Chondrocyte (in vitro differentiated cells): ENCODE measurements at places on chromosomes 7 and 10. TPM values are rescaled to one million over a fixed set of nuclear protein-coding genes. Genes with fewer than 3 reads are reported as not detected.

The MAGI2 gene
- 5.8 to 11.8 TPM (median 6.0 TPM) in 3 replicates for total RNA-seq

The RAMP3 gene
- total RNA-seq, result not detected in 3 replicates

The SLC18A3 gene
- total RNA-seq, result not detected in 3 replicates

DNA sequence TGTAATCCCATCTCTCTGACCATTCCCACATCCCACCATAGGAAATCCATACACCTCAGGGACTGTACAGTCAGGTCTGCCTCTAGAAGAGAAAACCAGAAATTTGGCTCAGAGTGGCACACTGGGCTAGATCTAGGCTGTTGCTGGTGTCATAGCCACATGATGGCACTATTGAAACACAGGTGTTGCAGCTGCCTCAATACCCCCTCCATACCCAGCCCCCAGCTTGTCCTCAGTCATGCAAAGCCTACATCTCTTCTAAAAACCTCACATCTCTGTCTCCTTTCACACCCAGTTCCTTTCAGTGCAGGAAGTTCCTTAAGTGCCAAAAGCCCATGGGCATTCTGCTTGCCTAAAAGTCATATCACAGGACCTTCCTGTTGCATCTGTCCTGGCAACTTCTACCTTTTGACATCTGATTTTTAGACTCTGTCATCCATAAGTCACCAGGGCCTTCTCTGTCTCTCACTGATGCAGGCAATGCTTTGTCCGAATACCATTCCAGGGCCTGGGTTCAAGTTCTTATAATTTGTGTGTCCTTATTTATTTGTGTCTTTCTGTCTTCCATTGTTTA lies 27.0 kb upstream of the HIBADH start:
- no peak overlapping the region for H3K4me3 ChIP-seq
- no peaks in the 10 kb centered on the region for H3K4me1 ChIP-seq
- H3K27me3 ChIP-seq, result no peaks in the 10 kb centered on the region
- DNase-seq, result no peak
- H3K36me3 ChIP-seq, result no peaks in the 10 kb centered on the region

- no peaks in the 10 kb centered on the region for H3K4me1 ChIP-seq
- H3K27me3 ChIP-seq, result peaks cover 10% of the 10 kb centered on the region
- H3K27ac ChIP-seq, result no peak overlapping the region
- H3K4me3 ChIP-seq, result no peak overlapping the region
- H3K36me3 ChIP-seq, result no peaks in the 10 kb centered on the region
These were observed 26.5 kb upstream of the VSIR start for GRCh38 chr10:71799608-71800453.

DNA sequence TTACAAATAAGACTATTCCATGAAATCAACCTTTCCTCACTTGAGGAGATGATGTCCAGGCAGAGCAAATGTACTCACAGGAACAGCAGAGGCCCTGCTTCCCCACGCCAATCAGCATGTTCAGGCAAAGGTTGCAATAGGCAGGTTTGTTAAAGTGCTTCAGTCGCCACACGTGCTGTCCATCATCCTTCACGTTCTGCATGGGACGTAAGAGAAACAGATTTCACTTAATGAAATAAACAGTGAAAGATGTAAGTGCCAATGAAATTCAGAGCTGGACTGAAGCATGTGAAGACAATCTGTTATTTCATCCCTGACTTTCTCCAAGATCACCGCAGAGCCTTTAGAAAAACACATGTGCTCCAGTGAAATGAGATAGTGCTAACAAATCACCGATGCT lies 217.4 kb downstream of the DGKB start:
- no peaks in the 10 kb centered on the region for H3K36me3 ChIP-seq
- H3K27me3 ChIP-seq, result no peaks in the 10 kb centered on the region
- H3K4me1 ChIP-seq, result peaks cover 22% of the 10 kb centered on the region
- H3K4me3 ChIP-seq, result no peak overlapping the region

DNA sequence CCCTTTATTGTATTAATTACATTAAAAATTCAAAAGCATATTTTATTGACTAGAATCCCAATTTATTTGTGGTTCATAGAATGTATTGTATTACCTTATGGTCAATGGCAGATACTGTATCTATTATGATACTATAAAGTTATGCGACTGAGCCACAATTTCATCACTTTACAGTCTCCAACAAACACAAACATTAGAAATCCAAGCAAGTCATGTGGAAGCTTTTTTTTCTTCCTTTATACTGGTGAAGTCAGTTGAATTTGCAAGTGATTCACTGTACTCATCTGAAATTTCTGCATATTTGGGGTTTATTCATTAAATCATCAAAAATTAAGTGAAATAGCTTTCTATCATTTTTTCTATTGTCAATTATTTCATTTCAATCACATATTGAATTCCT lies 54.3 kb downstream of the BMPER start:
- DNase-seq, result no peak
- H3K27me3 ChIP-seq, result no peaks in the 10 kb centered on the region
- H3K27ac ChIP-seq, result no peak overlapping the region
- no peaks in the 10 kb centered on the region for H3K4me1 ChIP-seq
- H3K36me3 ChIP-seq, result no peaks in the 10 kb centered on the region

GRCh38 chr7:36862771-36863261 lies 138.5 kb upstream of the AOAH start:
- no peak overlapping the region for H3K4me3 ChIP-seq
- peaks cover 2% of the 10 kb centered on the region for H3K27me3 ChIP-seq
- DNase-seq, result no peak
- H3K4me1 ChIP-seq, result no peaks in the 10 kb centered on the region

DNA sequence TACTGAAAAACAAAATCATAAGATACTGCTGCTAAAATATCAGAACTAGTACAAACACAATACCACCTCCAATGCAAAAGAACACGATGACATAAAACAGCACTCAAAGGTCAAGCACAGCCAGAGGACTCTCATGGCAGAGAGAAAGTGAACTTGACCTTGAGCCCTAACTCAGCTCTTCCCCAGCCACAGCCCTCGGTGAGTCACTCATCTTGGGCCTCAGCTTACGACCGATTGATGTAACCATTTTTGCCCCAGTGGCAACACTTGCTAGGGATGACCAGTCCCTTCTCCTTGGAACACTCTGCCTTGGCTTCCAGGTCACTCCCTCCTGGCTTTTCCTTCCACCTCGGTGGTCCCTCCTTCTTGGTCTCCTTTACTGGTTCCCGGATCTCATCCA lies 77.8 kb downstream of the JAZF1 start:
- H3K4me1 ChIP-seq, result peaks cover 53% of the 10 kb centered on the region
- no peak for DNase-seq
- H3K27ac ChIP-seq, result no peak overlapping the region
- H3K27me3 ChIP-seq, result no peaks in the 10 kb centered on the region

DNA sequence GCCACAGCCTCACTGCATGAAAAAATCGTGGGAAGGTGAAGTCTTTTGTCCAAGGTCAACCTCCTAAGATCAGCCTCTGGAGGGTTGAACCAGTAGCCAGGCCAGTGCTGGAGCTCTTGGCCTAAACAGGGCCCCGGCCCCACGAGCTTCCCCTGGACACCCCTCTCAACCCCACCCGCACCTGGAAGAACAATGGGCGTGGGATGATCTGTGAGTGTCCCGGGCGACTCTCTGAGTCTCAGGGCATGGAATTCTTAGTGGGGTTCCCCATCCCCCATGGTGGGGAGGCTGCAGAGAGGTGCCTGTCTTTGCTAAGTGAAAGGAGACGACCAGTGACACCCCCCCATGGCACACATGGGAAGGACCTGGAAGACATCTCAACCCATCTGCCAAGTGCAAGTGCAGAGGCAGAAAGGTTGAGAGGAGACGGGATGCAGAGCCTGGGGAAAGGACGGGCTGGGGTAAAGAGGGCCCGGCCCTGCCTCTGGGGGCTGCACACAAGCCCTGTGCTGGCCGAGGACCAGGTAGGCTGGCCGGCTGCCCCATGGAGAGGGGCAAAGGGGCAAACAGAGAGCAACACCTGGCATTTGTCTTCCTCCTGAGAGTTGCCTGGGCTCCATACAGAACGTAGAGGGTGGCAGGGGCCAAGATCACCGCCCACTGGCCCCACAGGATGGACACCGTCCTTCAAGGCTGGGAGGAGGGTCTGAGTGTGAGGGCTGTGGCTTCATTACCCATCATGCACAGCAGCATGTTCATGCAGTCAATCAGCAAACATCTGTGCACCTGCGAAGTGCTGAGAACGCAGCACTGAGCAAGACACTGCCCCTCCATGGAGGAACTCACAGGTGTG lies 163.0 kb upstream of the PPP2R2D start:
- peaks cover 6% of the 10 kb centered on the region for H3K36me3 ChIP-seq
- no peaks in the 10 kb centered on the region for H3K4me1 ChIP-seq
- H3K27ac ChIP-seq, result no peak overlapping the region
- peak; percentile 70 for DNase-seq
- no peak overlapping the region for H3K4me3 ChIP-seq
- no peaks in the 10 kb centered on the region for H3K27me3 ChIP-seq

DNA sequence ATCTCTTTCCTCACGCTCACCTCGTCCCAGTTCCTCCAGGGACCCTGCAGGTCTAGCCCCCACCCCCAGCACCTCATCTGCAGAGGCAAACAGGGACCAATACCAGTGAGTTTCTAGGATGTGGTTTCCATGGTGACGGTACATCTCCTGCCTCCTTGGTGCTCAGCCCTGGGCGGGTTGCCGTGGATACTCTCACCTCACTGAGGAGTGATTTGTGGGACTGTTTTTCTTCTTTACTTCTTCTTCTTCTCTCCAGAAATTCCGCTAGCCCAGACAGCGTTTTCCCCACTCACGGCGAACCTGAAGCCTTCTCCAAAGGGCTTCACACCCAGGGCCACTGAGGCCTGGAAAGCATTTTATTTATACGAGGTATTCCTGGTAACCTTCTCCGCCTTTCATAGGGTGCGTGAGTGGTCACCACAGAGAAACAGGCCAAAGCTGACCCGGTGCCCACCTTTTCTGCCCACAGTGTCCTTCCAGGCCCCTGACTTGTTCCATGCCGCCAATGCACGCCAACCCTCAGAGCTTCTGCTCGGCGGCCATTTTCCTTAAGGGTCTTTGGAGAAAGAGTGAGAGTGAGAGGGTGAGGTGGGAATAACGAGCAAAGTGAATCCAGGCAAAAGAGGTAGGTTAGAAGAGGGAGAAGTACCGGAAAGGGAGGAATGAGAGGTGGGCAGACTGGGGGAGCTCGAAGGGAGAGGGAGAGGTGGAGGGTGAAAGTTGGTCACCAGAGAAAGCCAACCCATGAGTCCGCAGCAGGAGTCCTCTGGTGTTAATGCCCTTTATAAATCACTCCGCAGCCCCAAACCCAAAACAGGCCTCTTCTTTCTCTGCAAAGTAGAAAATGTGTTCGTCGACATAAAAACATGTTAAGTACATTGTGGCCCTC lies 15.5 kb downstream of the FAM241B start:
- DNase-seq, result peak; percentile 51
- peaks cover 27% of the 10 kb centered on the region for H3K4me1 ChIP-seq
- H3K27ac ChIP-seq, result no peak overlapping the region
- no peak overlapping the region for H3K4me3 ChIP-seq
- no peaks in the 10 kb centered on the region for H3K27me3 ChIP-seq

DNA sequence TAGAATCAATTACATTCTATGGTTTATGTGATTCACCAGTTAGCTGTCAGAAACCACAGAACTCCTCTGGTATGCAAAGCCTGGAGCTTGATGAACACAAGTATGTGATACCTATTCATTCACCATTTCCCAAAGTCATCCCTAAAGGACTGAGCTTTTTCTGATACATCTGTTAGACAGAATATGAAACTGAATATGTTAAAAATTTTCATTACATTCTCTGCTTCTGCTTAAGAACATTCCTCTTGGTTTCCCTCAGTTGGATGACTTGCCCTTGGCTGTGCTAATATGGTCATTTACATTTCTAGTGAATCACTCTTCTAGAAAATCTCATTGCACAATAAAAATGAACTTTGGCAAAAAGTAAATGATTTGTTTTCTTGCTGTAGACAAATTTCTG lies 10.8 kb upstream of the PON1 start:
- peaks cover 25% of the 10 kb centered on the region for H3K4me1 ChIP-seq
- H3K27me3 ChIP-seq, result no peaks in the 10 kb centered on the region
- no peaks in the 10 kb centered on the region for H3K36me3 ChIP-seq
- no peak overlapping the region for H3K4me3 ChIP-seq

- peaks cover 2% of the 10 kb centered on the region for H3K36me3 ChIP-seq
- no peak for DNase-seq
- peak overlapping the region; percentile 72 for H3K27ac ChIP-seq
- peaks cover 47% of the 10 kb centered on the region for H3K4me1 ChIP-seq
These were observed 458.5 kb downstream of the KCNMA1 start for GRCh38 chr10:77179015-77179695.

DNA sequence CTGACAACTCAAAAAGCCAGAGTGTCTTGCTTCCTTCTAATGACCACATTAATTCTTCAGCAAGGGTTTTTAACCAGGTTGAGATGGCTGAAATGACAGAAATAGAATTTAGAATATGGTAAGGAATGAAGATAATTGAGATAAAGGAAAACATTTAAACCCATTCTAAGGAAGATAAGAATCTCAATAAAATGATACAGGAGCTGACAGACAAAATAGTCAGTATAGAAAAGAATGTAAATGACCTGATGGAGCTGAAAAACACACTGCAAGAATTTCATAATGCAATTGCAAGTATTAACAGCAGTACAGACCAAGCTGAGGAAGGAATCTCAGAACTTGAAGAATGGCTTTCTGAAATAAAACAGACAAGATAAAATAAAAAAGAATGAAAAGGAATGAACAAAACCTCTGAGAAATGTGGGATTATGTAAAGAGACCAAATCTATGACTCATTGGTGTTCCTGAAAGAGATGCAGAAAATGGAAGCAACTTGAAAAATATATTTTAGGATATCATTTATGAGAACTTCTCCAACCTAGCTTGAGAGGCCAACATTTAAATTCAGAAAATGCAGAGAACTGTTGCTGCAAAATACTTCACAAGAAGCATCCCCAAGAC lies 87.1 kb downstream of the SAMD9 start:
- no peak for DNase-seq
- H3K36me3 ChIP-seq, result peaks cover 6% of the 10 kb centered on the region
- H3K4me3 ChIP-seq, result no peak overlapping the region
- H3K4me1 ChIP-seq, result no peaks in the 10 kb centered on the region
- no peaks in the 10 kb centered on the region for H3K27me3 ChIP-seq
- no peak overlapping the region for H3K27ac ChIP-seq

- H3K36me3 ChIP-seq, result no peaks in the 10 kb centered on the region
- H3K27me3 ChIP-seq, result peaks cover 3% of the 10 kb centered on the region
- DNase-seq, result no peak
- H3K4me3 ChIP-seq, result no peak overlapping the region
These were observed 161.6 kb downstream of the NRCAM start for GRCh38 chr7:108294595-108294994.

GRCh38 chr10:13970236-13970956 lies 360.3 kb downstream of the FRMD4A start:
- H3K4me3 ChIP-seq, result peak overlapping the region; percentile 79
- H3K36me3 ChIP-seq, result peaks cover 15% of the 10 kb centered on the region
- peaks cover 40% of the 10 kb centered on the region for H3K4me1 ChIP-seq
- no peak for DNase-seq
- H3K27me3 ChIP-seq, result no peaks in the 10 kb centered on the region
- H3K27ac ChIP-seq, result peak overlapping the region; percentile 95

DNA sequence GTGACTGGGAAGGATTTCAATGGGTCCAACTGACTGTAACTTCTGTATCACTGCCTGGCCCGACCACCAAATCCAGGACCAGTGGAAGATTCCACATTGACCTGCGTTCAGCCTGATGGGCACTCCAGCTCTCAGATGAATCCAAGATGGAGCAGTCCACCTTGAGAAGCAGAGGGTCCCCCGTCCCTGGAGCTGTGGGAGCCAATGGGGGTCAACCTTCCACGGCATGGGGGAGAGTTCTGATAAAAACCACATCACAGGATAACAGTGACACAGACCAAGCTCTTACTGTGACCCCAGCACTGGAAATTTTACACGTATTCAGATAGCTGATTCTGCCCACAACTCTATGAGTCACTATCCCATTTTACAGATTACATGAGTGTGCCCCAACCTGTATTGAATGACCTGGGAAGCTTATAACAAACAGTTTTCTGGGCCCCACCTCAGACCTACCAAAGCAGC lies 11.2 kb downstream of the ZCCHC24 start:
- H3K36me3 ChIP-seq, result peaks cover 4% of the 10 kb centered on the region
- H3K27ac ChIP-seq, result peak overlapping the region; percentile 91
- no peak overlapping the region for H3K4me3 ChIP-seq
